Right hindlimb (tissue), 1 donor: ENCODE measurements at places on chromosomes 4 and X.
A peak's percentile ranks its signal among the peaks of the same experiment; 100 is the strongest.

GRCh38 chrX:110159865-110160264, 157.0 kb downstream of the TMEM164 start:
- no peak for DNase-seq

- DNase-seq, result no peak
Measured at GRCh38 chrX:150482537-150483206, 85.7 kb upstream of the MTM1 start.

GRCh38 chrX:112651766-112652165, 28.0 kb downstream of the LHFPL1 start:
- DNase-seq, result no peak

DNA sequence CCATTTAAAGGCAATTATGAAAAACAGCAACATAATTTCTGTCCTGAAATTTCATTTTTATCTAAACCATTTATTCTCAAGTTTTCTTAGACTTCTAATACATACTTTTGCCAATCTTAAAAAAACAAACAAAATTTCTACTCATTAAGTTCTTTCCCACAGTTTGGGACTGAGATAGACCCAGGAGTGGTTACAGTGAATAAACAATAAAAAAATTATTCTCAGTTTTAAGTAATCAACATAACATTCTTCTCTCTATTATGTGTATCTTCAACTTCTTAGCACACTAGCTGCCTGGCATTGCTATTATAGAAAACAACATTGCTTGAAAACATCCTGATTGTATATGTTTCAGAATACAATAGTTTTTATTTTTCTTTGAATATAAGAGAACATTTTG, 532.8 kb downstream of the IL15 start:
- DNase-seq, result no peak

DNA sequence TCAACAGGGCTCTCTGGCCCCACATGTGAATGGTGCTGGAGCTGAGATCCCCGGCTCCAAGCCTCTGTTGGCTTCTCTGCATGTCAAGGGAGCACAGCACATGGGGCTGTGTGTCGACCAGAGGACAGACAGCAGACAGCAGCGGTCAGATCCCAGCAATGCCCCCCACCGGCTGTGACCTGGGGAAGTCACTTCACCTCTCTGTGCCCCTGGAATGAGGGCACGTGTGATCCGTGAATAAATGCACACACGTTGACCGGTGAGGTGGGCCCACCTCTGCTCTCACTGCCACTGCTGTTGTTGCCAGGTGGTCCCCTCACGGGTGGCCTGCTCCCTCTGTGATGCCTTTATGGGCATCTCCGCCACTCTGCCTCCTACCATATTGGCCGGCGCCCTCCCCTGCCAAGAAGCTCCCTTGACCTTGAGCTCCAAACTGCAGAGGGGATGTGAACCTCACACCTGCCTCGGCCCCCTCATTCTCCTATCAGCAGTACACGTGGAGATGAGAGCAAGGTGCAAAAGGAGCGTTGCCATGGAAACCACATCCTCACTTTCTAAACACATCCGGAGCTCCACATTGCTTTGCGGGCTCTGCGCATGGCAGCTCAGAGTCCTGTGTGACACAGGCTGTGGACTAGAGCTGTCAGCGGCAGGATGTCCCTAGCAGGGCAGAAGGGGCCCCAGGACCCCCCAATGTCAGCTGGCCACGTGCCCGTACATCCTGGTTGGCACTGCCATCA, 75.4 kb downstream of the ABLIM2 start:
- no peak for DNase-seq

GRCh38 chr4:173766171-173766600, 236.2 kb upstream of the HAND2 start:
- DNase-seq, result no peak

GRCh38 chr4:70632028-70632427, 3.5 kb downstream of the ENAM start:
- DNase-seq, result no peak

- no peak for DNase-seq
Measured at GRCh38 chr4:54056360-54056759, 8.0 kb downstream of the CHIC2 start.

DNA sequence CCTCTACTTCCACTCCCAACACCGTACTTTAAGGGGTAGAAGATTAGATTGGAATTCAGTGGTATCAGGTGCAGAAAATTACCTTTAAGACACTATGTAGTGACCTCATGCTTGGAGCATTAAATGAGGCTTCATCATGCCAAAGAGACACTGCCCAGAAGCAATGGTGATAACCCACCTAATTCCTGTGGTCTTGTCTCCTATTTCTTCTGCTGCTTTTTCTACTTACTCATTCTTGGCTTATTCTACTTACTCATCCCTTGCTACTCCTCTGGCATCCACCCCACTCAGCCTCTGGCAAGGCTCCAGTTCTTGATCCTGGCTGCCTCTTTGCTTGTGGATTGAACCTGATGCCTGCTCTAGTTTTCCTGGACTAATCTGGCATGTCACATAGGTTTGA, 62.3 kb upstream of the ADAMTS3 start:
- DNase-seq, result no peak

DNA sequence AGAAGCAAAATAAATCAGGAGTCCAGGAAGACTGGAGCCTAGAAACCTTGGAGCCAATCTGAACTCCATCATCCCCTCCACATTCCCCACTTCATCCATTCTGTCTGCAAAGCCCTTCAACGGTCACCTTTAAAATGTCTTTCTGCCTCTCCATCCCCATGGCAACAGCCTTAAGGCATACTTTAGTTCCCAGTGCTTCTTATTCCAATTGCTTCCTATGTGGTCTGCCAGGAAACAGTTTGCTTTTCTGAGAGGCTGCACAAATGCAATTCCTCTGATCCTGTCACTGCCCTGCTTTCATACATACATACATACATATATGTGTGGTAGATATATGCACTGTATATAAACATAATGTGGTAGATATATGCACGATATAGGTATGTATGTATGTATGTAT, 786 bp upstream of the MAGEH1 start:
- peak; percentile 18 for DNase-seq

DNA sequence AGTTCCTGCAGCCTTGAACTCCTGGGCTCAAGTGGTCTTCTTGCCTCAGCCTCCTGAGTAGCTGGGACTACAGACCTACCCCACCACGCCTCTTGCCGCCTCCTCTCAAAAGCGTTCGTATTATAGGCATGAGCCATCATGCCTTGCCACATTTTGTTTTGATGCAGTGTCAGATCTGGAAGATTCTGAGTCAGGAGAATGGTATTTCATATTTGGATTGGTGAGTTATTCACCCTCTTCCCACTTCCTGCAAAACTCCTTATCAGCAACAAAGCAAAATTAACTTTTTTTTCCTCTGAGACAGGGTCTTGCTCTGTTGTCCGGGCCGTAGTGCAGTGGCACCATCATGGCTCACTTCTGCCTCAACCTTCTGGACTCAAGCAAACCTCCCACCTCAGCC, 29.6 kb downstream of the REST start:
- no peak for DNase-seq

- no peak for DNase-seq
Measured at GRCh38 chr4:187413564-187414358, 581.8 kb upstream of the ZFP42 start.

GRCh38 chrX:113514906-113515305, 674.3 kb upstream of the AMOT start:
- DNase-seq, result no peak

DNA sequence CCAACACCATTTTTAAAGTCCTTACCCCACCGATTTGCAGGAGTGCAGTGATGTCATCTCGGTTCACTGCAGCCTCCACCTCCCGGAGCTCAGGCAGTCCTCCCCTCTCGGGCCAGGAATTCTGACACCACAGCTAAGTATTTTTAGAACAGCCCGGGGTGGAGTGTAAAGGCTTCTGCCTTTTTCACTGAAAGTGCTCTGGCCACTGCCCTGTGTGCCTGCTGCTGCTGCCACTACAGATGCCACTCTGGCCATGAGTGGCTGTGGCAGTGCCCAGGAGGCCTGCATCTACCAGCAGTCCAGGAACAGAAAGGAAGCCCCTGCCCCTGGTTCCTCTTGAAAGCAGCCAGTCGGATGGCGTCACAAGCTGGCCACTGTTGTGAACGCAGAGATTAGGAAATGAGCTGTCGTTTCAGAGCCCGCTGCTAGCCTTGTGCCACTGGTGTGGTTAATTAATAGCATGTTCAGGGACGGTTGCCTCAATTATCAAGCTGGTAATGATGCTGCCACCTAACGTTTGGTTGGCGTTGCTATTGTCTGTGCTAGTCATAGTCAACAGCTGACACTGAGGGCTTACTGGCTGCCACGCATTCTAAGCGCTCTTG, 23.6 kb upstream of the TBC1D14 start:
- peak; percentile 45 for DNase-seq

GRCh38 chr4:87038837-87039615, 104.2 kb downstream of the AFF1 start:
- DNase-seq, result peak; percentile 52

DNA sequence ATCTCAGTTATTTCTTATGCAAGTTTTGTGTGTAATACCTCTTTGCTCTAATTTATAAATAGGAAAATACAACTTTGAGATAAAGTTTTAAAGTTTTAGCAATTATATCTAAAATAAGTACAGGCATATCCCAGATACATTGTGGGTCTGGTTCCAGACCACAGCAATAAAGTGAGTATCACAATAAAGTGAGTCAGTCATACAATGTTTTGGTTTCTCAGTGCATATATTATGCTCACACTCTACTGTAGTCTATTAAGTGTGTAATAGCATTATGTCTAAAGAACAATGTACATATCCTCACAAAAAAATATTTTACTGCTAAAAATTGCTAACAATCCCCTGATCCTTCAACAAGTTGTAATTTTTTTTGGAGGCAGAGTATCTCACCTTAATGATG, 49.2 kb downstream of the ANAPC10 start:
- no peak for DNase-seq

GRCh38 chrX:151391722-151392121, 5.3 kb upstream of the VMA21 start:
- no peak for DNase-seq

DNA sequence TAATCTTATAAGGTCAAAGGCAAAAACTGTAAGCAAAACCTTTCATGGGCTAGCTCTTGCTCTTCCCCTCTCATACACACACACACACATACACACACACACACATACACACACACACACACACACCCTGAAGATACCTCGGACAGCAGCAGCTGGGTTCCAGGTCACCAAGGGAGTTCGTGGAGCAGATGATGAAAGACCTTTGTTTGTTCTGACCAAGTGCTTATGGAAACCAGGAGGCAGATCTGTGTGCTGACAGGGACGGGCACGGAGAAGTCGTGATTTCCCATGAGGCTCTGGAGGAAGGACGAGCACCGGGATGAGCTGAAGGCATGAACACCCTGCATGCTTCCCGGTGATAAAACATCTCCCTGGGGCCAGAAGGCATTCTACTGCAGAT, 35.4 kb upstream of the CRMP1 start:
- no peak for DNase-seq

DNA sequence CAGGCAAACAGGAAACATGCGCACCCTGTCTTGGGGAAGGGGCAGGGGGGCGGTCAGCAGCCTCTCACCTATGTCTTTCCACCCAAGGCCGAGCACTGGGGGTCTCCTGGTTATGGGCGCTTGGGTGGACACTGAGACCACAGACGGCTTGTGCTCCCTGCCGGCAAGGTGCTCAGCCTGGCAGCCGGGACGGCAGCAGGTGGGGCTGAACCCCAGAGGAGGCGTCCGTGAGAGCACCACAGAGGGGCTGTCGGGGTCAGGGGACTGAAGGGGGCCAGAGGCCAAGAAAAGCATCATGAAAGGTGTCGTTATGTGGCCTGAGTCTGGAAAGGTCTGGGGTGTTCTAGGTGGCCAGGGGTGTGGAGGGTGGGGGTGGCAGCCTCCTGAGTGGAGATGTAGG, 19.6 kb downstream of the DOK7 start:
- DNase-seq, result no peak

- no peak for DNase-seq
Measured at GRCh38 chr4:7367406-7367805, 67.3 kb downstream of the PSAPL1 start.

- no peak for DNase-seq
Measured at GRCh38 chrX:63514569-63515080, 163.5 kb upstream of the SPIN4 start.

- DNase-seq, result no peak
Measured at GRCh38 chr4:38949411-38950051, 81.9 kb downstream of the FAM114A1 start.

GRCh38 chrX:44439242-44439794, 95.8 kb upstream of the EFHC2 start:
- DNase-seq, result no peak

- no peak for DNase-seq
Measured at GRCh38 chrX:125651426-125651825, 331.8 kb downstream of the TEX13C start.

DNA sequence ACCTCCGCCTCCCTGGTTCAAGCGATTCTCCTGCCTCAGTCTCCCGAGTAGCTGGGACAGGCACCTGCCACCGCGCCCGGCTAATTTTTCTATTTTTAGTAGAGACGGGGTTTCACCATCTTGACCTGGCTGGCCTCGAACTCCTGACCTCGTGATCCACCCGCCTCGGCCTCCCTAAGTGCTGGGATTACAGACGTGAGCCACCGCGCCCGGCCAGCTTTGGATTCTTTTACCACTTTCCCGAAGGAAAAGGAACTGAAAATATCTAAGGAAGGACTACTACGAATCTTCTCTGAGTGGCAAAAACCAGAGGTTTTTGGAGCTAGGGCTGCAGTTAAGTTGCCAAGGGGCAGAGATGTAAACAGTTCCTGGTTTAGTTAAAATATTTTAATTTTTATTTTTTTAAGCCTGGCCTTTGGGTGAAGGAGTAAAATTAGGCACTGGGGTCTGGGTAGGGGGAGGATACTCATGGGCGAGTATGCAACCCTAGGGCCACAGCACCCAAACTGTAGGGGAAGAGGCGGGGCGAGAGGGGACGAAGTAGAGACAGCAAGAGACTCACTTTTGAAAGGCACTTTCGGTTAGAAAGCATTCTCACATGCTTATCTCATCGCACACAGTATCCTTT, 525 bp upstream of the CISD2 start:
- peak; percentile 22 for DNase-seq

GRCh38 chr4:17168571-17168970, 270.1 kb upstream of the LDB2 start:
- DNase-seq, result no peak

- no peak for DNase-seq
Measured at GRCh38 chr4:1969928-1970723, 38.6 kb downstream of the NELFA start.

- no peak for DNase-seq
Measured at GRCh38 chr4:28886934-28887333, 1833.2 kb upstream of the PCDH7 start.

DNA sequence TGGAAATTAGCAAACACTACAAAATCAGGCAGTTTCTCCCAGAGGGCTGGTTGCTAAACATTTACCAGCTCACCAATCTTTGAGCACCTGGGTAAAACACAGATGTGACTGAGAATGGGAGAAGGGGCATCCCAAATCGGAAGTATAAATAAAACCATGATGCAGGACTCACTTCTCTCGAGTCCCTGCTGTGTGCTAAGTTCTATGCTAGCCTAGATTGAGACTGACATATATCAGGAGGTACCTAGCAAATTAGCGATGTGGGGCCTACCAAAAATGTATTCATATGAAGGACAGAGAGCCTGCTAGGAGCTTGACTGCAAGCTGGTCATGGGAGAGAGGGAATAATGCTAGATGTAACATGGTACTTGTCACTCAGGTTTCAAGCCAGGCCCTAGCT, 171.9 kb upstream of the PGRMC2 start:
- no peak for DNase-seq

GRCh38 chr4:99677161-99677560, 19.5 kb upstream of the C4orf54 start:
- no peak for DNase-seq

- DNase-seq, result no peak
Measured at GRCh38 chrX:42247241-42247640, 323.9 kb upstream of the CASK start.

GRCh38 chr4:134139188-134139587, 62.4 kb downstream of the PABPC4L start:
- DNase-seq, result no peak
